ENCODE measurements at places on chromosomes 12 and 14. TPM values are rescaled to one million over a fixed set of nuclear protein-coding genes. Genes with fewer than 3 reads are reported as not detected.
A peak's percentile ranks its signal among the peaks of the same experiment; 100 is the strongest.

- H3K4me3 ChIP-seq: no peak overlapping the region
- no peaks in the 10 kb centered on the region for H3K4me1 ChIP-seq
- H3K36me3 ChIP-seq: no peaks in the 10 kb centered on the region
- H3K27me3 ChIP-seq: no peaks in the 10 kb centered on the region
- DNase-seq: no peak
Measured at GRCh38 chr12:96294831-96295230, 100.7 kb downstream of the ELK3 start.

GRCh38 chr12:81627336-81628189, 131.6 kb downstream of the PPFIA2 start:
- DNase-seq: no peak
- no peaks in the 10 kb centered on the region for H3K27me3 ChIP-seq
- no peaks in the 10 kb centered on the region for H3K36me3 ChIP-seq
- no peak overlapping the region for H3K27ac ChIP-seq
- H3K4me3 ChIP-seq: no peak overlapping the region

DNA sequence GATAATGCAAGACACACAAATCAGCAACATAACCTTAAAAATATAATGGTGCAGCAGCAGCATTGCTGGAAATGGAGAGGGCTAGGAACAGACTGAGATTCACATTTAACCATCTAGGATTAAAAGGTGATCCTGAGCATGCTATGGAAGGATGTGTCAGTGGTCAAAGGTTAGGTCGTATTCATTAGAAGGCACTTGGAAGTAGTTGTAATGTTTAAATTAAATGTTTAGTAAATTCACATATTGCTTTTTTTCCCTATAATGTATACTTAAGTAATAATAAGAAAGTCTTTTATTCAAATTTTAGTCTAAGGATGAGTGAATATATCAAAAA, 368.6 kb upstream of the PDE3A start:
- H3K4me3 ChIP-seq: no peak overlapping the region
- DNase-seq: no peak
- H3K27ac ChIP-seq: no peak overlapping the region
- no peaks in the 10 kb centered on the region for H3K4me1 ChIP-seq
- H3K36me3 ChIP-seq: no peaks in the 10 kb centered on the region
- no peaks in the 10 kb centered on the region for H3K27me3 ChIP-seq

SMIM41 gene
- 0.41 TPM for total RNA-seq

DNA sequence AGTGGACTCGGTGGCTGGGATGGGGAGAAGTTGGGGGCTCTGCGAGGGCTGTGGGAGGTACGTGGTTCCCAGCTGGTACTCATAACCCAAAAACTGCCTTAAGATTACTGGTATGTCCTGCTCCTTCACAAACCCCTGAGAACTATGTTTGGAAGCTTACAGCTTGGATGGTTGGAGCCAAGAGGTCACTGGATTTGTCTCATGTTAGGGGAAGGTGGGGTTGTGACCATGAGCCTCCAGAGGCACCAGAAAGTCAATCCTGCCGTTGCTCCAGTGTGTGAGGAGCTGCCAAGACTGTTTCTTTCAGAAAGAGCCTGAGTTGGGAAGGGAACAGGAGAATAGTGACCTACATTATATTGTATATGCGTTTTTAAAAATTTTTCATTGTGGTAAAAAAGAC, 33.5 kb downstream of the TEAD4 start:
- no peaks in the 10 kb centered on the region for H3K27me3 ChIP-seq
- H3K4me3 ChIP-seq: no peak overlapping the region

DNA sequence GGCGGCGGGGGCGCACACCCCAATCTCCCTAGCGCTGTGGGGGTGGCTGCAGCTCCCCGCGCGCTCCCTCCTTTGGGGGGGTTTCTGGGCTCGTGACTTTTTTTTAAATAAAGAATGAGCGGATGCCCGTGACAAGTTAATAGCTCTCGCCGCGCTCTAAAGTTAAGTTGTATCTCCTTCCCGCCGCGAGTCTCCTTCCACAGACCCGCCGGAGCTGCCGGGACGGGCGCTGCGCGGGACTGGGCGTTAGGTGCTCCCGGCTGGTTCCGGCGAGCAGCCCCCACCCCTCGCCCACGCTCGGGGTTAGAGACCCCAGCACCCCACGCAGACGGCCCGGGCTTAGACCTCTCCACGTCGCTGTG, 82.6 kb upstream of the HMGA2 start:
- peaks cover 9% of the 10 kb centered on the region for H3K27me3 ChIP-seq
- no peak for DNase-seq
- H3K27ac ChIP-seq: no peak overlapping the region

PRPH gene
- 40.5 TPM for total RNA-seq

- DNase-seq: no peak
- H3K4me1 ChIP-seq: peaks cover 59% of the 10 kb centered on the region
- H3K27ac ChIP-seq: peak overlapping the region; percentile 67
- H3K4me3 ChIP-seq: no peak overlapping the region
- no peaks in the 10 kb centered on the region for H3K27me3 ChIP-seq
- H3K36me3 ChIP-seq: no peaks in the 10 kb centered on the region
Measured at GRCh38 chr12:120651821-120652220, 11.4 kb downstream of the CABP1 start.

Data from sigmoid colon (tissue), 7 donors.